Fibroblast of skin of left biceps (primary cell): ENCODE measurements at places on chromosomes 6 and 20.

- DNase-seq, result no peak
These were observed 36.2 kb upstream of the ANGPT4 start for GRCh38 chr20:952196-952795.

DNA sequence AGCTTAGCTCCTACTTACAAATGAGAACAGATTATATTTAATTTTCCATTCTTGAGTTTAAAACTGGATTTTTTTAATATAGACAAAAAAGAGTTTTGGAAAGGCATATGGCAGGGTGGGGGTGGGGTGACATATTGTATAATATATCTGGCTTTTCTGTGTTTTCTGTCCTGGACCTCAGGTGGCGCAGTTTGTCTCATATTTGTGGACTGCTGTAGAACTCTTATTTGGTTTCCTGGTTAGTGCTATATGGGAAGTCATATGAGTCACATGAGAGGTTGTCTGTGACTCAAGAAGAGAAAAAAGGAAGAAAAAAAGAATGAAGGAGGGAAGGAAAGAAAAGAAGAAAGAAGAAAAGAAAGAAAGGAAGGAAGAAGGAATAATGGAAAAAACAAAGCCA lies 131.8 kb downstream of the CLVS2 start:
- no peak for DNase-seq

- DNase-seq, result no peak
These were observed 179.6 kb downstream of the MCHR2 start for GRCh38 chr6:99814230-99814928.

DNA sequence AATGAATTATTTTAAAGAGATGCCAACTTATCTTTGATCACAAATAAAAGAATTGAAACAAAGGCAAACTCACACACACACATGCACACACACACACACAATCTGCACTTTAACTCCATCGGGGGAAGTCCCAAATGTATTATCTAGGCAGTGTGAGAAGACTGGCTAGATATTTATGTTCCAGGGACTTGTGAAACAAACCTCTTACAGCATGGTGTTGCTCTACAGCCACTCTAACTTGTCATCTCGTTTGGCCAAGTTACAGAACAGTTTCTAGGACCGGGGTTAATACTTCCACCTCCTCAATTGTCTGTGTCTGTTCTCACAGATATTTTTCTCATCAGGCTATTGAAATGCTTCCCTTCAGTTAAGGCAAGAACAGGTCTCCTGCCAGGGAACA lies 855.0 kb downstream of the EPHA7 start:
- no peak for DNase-seq

DNA sequence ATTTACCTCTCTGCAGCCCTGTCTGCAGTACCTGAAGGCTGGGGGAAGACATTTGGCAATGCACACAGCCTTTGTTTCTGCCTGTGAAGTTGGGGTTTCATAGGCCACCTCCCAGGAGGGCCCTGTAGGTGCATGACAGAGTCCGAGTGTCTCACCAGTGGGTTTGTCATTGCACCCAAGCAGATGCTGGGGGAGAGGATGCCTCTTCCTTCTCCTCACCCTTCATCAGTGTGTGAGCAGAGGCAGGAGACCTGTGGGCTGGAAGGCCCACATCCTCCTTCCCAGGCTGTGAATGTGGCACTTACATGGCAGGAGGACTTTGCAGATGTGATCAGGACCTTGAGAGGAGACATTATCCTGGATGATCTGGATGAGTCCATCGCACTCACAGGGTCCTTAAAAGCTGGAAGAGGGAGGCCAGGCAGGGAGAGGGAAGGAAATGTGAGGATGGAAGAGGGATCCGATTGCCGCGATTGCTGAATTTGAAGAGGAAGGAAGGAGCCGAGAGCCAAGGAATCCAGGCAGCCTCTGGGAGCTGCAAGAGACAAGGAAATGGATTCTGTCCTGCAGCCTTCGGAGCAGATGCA lies 30.4 kb downstream of the SYNJ2 start:
- DNase-seq, result no peak

GRCh38 chr20:56730996-56731395 lies 101.9 kb downstream of the TFAP2C start:
- DNase-seq, result no peak

DNA sequence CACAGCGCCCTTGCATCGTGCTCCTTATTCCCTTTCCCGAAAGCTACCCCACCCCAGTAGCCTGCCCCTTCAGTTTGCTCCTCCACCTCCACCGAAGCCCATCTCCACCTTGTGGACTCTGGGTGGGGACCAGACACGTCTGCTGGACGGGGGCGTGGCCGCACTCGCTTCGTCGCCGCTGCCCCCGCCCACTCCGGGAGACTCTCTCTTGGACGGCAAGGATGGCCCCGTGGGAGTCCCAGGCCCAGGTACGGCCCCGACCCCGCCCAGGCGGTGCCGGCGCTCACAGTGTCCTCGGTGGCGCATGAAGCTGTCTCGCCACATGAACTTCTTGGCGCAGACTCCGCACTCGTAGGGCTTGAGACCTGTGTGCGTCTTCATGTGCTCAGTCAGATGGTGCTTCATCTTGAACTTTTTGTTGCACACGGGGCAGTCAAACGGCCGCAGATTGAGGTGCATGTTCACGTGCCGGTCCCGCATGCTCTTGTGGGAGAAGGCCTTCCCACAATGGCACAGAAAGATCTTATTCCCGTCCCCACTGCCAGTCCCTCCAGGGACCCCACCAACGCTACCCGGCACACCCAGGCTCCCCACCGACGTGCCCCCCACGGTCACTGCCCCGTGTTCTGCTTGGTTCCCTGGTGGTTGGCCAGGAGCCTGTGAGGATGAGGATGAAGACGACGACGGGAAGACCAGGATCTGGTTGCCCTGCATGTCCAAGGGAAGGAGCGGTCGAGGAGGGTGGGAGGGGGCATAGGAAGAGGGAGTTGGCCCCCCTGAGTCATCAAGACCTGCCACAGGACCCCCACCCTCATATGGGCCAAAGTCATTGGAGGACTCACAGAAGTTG lies 1.3 kb upstream of the TAPBP start:
- no peak for DNase-seq

- DNase-seq, result no peak
These were observed at the start of gene GID8 for GRCh38 chr20:62938105-62938888. Gene GID8 (plus strand): TSS chr20:62938147. CDS start chr20:62941503, 3,356 bp downstream.

- peak; percentile 93 for DNase-seq
These were observed 46.8 kb upstream of the FAM83C start for GRCh38 chr20:35339007-35339406.
